ENCODE measurements at places on chromosomes 5 and 9. TPM values are rescaled to one million over a fixed set of nuclear protein-coding genes. Genes with fewer than 3 reads are reported as not detected.
A peak's percentile ranks its signal among the peaks of the same experiment; 100 is the strongest.

DNA sequence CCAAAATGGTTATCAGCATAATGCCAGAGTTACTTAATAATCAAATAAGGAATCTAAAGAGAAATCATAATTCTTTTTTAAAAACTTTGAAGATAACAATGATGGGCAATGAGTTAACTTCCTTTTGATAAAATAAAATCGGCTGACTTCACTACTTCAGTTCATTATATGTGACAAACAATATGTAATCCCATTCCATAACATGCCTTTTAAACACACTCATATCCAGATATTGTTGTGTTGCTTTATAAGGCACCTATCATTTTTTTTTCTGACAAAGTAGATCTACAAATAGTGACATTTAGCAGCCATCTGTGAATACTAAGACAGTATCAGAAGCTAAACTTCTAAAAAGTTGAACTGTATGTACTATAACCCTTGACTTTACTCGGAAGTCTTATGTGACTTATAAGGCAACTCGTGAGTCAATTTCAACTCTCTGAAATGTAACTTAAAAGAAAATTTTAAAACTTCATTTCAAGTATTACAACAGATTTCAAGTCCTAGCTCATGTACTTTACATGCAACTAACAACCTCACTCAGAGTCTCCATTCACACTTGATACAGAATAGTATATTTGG lies 7.5 kb downstream of the ADAMTS6 start:
- no peak for DNase-seq

DNA sequence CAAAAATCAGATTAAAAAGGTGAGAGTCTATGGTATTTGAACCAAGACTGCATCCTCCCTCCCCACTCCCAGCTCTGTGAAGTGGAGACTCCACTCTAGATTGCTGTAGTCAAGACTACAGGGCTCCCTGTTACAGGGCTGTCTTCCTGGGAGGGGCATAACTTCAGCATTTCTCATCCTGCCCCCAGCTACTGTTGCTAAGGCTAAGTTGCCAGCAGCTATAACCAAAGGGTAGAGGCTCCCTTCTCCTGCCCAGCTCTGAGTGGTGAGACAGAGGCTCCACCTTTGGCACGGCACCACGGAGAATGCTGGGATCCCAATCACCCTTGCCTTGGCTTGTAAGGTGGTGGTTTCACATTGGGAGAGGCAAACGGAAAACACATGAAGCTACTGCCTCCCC lies 39.2 kb upstream of the GCNT4 start:
- DNase-seq = no peak

Gene INSL4
- not detected for total RNA-seq

- no peak for DNase-seq
These were observed 48.2 kb downstream of the OTP start for GRCh38 chr5:77590347-77590746.

GRCh38 chr9:134724202-134724911 lies 82.8 kb downstream of the COL5A1 start:
- DNase-seq = no peak

Gene PIP5K1B
- 0.55 TPM for total RNA-seq

- DNase-seq = peak; percentile 59
These were observed 232.6 kb downstream of the MAST4 start for GRCh38 chr5:66828548-66829357.

Gene C5orf52
- total RNA-seq = not detected

Data from activated naive CD4-positive, alpha-beta T cell treated with anti-CD3 and anti-CD28 coated beads, Interleukin-2, amount 50 U/mL, for 72 hours (primary cell).